Esophagus squamous epithelium (tissue), 5 donors: ENCODE measurements at places on chromosomes 4 and X. TPM values are rescaled to one million over a fixed set of nuclear protein-coding genes. Genes with fewer than 3 reads are reported as not detected.

CT47B1 gene
- not detected for total RNA-seq

GLRA2 gene
- total RNA-seq: not detected

ACE2 gene
- total RNA-seq: 6.7 TPM

SH2D1A gene
- 0.53 TPM for total RNA-seq

ZNF157 gene
- total RNA-seq: 0.35 TPM

LRIT3 gene
- total RNA-seq: not detected

DOK7 gene
- 0.26 TPM for total RNA-seq

PLXNB3 gene
- 3.2 TPM for total RNA-seq

DNA sequence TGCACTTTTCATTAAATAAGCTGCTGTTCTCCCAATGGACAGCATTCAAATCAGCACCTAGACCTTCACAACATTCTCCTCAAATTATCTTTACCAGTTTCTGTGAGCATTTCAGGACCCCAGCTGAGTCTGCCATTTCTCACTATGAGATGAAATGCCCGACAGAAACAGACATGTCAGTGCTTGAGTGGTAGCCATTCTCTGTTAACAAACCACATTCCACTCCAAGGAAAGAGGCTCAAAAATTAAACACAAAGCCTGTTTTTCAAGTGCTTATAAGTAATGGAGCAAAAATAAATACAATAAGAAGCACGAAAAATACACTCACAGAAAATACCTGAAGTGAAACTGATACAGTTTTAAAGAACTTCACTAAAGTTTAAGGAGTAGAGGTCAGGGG is 320.2 kb upstream of the PRPS2 start:
- H3K36me3 ChIP-seq: no peaks in the 10 kb centered on the region
- no peaks in the 10 kb centered on the region for H3K27me3 ChIP-seq
- no peak overlapping the region for H3K4me3 ChIP-seq
- no peak for DNase-seq
- H3K4me1 ChIP-seq: no peaks in the 10 kb centered on the region

GRCh38 chr4:20474119-20474518 is 222.4 kb downstream of the SLIT2 start:
- no peak overlapping the region for H3K27ac ChIP-seq
- H3K4me1 ChIP-seq: no peaks in the 10 kb centered on the region
- H3K4me3 ChIP-seq: no peak overlapping the region
- no peaks in the 10 kb centered on the region for H3K36me3 ChIP-seq
- no peak for DNase-seq

DNA sequence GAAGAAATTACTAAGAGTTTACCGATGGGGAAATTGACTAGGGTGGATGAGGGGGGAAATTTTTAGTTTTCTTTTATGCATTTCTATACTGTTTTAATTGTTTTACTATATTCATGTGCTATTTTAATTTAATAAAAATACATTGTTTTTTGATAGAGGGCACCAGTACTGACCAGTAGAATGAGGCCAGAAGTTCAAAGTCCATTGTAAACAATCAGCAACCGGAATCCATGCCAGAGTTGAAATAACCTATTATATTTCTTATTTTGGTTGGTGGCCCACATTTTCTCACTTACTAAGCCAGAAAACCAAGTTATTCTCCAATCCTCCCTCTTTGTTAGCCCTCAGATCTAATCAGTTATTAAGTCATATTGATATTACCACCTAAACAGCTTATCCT is 595.9 kb downstream of the SMARCA1 start:
- H3K27ac ChIP-seq: no peak overlapping the region
- H3K4me3 ChIP-seq: no peak overlapping the region
- no peak for DNase-seq

GRCh38 chr4:150247184-150247583 is 168.9 kb downstream of the DCLK2 start:
- no peak overlapping the region for H3K4me3 ChIP-seq
- H3K27me3 ChIP-seq: no peaks in the 10 kb centered on the region
- H3K27ac ChIP-seq: no peak overlapping the region
- no peaks in the 10 kb centered on the region for H3K4me1 ChIP-seq
- no peak for DNase-seq

GRCh38 chrX:51641421-51642021 is 22.8 kb upstream of the CENPVL3 start:
- no peaks in the 10 kb centered on the region for H3K27me3 ChIP-seq
- no peak for DNase-seq
- H3K4me1 ChIP-seq: no peaks in the 10 kb centered on the region
- no peak overlapping the region for H3K4me3 ChIP-seq
- no peak overlapping the region for H3K27ac ChIP-seq

GRCh38 chr4:102157984-102158383 is 187.3 kb downstream of the SLC39A8 start:
- no peaks in the 10 kb centered on the region for H3K36me3 ChIP-seq
- no peaks in the 10 kb centered on the region for H3K27me3 ChIP-seq
- no peaks in the 10 kb centered on the region for H3K4me1 ChIP-seq
